ENCODE measurements at places on chromosomes 12 and 14. TPM values are rescaled to one million over a fixed set of nuclear protein-coding genes. Genes with fewer than 3 reads are reported as not detected.

- no peak for DNase-seq
These were observed 1662.6 kb upstream of the SEL1L start for GRCh38 chr14:83196236-83196635.

Gene NUDT14
- total RNA-seq = 8.5 TPM

GRCh38 chr14:54866588-54866987, 36.0 kb downstream of the GCH1 start:
- no peak for DNase-seq

DNA sequence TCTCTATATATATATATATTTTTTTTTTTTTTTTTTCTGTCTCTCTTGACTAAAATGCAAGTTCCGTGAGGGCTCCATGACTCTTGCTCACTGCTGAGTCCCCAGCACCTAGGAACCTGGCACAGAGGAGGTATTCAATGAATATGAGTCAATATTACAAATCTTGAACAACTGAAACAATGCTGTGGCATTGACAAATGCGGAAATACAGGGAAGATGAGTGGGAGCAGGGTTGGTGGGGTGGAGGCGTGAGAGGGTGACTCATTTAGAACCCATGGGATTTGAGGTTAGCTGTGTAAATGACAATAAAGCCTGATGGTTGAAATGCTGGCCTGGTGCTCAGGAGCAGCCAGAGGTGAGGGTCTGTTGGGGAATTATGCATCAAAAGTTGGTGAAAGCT, 121.7 kb upstream of the FUT8 start:
- DNase-seq = no peak

Gene NUP107
- total RNA-seq = 135 TPM

DNA sequence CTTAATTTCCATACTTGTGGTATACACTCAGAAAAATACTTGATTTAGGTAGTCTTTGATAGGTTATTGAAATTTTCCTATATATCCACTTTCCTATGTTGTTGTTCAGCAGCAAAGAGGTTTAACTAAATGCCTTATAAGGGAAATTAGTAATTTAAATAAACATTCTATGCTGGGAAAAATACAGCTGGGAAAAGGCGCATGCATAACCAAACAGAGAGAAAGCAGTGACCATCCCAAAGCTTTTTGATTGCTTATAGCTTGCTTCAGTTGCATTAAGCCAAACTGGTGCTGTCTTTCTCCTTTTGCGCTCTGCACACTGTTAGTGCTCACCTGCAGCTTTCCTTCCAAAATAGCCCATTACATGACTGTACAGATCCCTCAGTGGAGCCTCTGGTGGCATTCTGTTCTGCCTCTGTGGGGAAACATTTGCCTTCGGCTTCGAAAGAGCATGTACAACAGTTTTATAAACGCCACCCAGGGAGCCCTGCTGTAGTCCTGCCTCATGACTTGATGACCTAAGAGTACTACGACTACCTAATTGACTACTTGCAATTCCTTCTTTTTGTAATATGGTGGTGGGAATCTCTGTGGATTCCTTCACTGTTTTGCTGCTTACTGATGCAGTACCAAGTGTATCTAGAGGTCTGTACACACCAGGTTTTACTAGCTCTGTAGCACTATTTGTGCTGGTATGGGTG, 120.8 kb downstream of the RALGAPA1 start:
- DNase-seq = no peak

Gene RAPGEF3
- total RNA-seq = 4.7 TPM

Gene MSRB3
- total RNA-seq = not detected

DNA sequence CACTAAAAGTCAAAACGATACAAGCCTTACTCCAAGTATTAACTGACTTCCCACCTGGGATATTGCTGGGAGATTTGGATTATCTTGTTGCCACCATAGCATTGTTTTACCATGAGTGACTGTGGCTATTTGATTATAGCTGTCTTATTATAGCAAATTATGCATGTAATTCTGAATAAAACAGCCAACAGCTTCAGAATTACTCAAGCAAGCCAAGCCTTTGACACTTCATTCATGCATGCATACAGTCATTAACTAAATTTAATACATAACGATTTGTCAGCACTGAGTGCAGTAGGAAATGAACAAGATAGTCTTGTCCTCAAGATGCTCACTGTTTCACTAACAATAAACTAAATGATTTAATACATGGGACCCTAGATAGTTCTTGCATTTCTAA, 133.0 kb upstream of the FRMD6 start:
- DNase-seq = no peak

GRCh38 chr12:127150028-127150427, 1116.9 kb upstream of the TMEM132C start:
- no peak for DNase-seq

Gene OVCH1
- not detected for total RNA-seq

DNA sequence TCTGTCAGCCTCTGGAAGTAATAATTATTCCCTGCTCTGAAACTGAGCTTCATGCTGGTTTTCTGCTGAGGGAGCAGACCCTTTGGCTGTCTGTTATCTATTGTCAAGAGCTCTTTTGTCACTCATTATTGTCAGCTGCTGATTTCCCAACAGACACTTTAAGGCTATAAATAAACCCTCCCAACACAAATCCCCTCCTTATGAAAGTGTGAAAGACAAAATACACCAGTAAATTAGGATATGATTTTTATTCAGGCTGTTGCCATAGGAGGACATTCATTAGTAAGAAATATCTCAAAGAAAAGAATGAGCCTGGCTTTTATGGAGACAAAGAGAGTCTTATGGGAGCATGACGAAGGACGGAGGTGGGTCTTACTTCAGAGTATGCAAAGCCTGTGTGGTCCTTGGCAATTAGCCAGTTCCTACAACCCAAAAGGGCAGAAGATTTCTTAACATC, 180.8 kb downstream of the CRADD start:
- no peak for DNase-seq

Gene MYO1A
- total RNA-seq = 2.6 TPM

DNA sequence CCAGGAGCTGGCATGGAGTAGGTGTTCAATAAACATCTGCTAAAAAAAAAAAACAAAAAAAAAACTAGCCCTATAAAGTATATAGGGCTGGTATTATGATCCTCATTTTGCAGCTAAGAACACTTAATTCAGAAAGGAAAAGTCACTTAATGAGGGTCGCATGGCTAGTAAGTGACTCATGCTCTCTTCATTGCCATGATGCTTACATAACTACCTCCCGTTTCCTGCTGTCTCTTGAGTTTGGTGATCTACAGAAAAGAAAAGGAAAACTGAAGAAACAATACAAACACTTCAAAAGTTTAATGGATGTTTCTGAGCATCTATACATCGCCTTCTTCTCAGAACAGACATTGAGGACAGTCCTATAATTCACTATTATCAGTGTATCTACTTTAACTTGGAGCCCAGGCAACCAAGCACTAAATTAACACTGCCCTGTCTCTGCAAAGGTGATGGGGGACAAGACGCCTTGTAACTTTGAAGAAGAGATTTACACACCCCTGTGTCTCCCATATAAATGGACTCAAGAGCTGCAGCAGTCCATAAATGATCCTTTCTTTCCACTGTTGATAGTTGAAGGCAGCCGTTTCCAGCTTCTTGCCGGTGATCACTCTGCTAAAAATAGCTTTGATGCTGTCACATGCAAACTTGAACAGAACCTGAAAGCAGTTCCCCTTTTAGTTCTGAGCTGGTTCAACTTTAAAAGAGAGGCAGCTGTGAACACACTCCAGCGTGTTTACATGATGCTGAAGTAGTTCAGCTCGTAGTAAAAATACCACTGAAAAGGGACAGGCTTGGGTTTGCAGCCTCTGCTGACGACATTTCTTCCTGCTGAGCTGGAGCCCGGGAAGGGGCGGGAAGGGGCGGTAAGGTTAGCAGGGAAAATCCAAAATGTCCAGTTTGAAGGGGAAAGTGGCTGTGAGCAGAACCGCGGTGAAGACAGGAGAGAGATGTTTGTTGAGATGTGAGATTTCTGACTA, 113.3 kb downstream of the FOXN3 start:
- DNase-seq = peak; percentile 25
